Stomach (tissue), 19 donors: ENCODE measurements at places on chromosomes 12 and 14.
A peak's percentile ranks its signal among the peaks of the same experiment; 100 is the strongest.

GRCh38 chr12:31228811-31229792 lies 96.8 kb downstream of the SINHCAF start:
- peak; percentile 89 for DNase-seq

GRCh38 chr14:21019366-21019765 lies 5.5 kb downstream of the NDRG2 start:
- DNase-seq, result no peak

- no peak for DNase-seq
Observed at GRCh38 chr14:42869681-42870080, 1263.0 kb downstream of the LRFN5 start.

DNA sequence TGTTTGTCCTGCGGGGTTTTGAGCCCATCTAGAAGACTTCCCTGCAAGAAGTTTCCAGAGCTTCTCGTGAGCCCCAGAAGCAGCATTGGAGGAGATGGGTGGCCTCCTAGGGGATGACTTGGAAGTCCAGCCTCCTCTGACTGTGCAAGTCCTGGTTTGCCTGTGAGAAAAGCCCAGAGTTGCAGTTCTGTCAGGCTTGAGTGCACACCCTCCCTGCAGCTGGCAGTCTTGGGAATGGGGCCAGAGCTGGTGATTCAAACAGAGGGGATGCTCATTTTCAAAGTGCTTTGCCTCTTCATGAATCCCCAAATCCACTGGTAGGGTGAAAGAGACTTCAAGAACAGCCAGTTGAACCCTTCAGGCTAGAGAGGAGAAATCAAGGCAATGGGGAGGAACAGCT lies 3.9 kb upstream of the PPP1R1A start:
- no peak for DNase-seq

DNA sequence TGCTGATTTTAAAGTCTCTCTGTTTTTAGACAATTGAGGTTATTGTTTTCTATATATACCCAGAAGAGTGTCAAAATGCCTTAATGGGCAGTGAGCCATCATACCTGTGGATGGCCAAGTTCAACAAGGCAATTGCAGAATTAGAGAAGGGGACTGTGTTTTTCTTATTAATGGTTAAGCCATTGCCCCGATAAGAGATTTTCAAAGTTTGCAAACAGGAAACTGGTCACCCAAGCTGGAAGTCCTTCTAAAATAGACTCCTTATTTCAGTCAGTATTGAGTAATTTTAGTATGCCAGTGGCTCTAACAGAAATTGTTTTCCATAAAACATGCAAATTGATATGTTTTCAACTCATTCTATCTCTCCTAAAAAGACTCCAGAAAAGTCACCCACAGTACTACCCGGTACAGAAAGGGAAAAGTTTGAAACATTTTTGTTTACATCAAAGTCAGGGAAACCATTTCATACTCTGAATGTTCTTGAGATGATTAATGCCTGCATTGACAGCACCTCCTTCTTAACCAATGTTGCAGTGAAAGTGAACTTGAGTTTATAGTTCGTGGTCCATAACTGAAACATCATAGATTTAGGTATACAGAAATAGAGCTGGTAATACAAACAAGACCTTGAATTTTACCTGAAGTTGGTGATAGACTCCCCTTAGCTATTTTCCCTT lies 191.1 kb downstream of the TMX1 start:
- no peak for DNase-seq

- DNase-seq, result no peak
Observed at GRCh38 chr12:21337453-21337852, 2.7 kb upstream of the SLCO1A2 start.

- DNase-seq, result no peak
Observed at GRCh38 chr12:52682938-52683574, 2.8 kb upstream of the KRT1 start.

GRCh38 chr12:49279706-49280159 lies 14.9 kb downstream of the TUBA1C start:
- DNase-seq, result peak; percentile 48

DNA sequence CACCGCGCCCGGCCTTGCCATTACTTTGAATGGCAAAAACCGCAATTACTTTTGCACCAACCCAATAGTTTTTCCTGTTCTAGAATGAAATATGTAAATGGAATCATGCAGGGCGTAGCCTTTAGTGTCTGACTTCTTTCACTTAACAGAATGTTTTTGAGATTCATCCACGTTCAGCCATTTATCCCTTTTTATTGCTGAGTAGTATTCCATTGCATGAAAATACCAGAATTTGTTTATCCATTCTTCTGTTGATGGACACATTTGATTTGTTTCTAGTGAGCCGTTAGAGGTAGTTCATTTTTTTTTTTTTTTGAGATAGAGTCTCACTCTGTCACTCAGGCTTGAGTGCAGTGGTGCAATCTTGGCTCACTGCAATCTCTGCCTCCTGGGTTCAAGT lies 90.6 kb downstream of the SLC25A47 start:
- DNase-seq, result no peak

DNA sequence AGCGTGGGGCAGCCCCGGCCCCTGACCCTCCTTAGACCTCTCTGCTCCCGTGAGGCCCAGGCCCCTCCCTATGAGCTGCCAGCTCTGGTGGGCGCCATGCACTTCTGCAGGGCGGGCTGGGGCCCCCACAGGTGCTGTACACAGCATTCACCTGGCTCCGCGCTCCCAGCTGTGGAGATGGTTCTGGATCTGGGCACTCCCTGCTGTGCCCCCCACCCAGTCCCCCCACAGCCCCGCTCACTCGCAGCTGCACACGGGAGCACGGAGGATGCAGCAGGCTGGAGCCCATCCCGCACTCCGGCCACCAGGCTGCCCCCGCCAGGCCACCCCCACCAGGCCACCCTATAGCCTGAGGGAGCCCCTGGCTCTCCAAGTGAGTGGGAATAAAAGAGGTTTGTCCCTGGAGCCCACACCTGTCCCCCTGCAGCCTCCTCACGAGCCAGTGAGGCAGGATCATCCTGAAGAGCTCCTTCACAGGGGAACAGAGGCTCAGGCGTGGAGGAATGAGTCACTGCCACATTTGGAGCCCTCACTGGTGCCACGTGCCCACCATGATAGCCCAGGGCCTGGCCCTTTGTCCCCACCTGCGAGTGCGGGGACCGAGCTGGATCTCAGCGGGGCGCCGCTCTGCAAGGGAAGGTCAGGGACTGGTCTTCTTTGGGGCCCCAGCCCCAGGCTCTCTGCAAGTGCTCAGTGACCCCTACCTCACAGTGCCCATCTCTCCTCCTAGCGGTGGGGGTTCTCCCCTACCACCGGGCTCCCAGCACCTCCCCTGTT lies 1.9 kb downstream of the ADSS1 start:
- no peak for DNase-seq

- DNase-seq, result peak; percentile 15
Observed at GRCh38 chr12:111444314-111444924, 38.7 kb downstream of the SH2B3 start.

- no peak for DNase-seq
Observed at GRCh38 chr12:47818467-47819137, 1.1 kb downstream of the HDAC7 start.

DNA sequence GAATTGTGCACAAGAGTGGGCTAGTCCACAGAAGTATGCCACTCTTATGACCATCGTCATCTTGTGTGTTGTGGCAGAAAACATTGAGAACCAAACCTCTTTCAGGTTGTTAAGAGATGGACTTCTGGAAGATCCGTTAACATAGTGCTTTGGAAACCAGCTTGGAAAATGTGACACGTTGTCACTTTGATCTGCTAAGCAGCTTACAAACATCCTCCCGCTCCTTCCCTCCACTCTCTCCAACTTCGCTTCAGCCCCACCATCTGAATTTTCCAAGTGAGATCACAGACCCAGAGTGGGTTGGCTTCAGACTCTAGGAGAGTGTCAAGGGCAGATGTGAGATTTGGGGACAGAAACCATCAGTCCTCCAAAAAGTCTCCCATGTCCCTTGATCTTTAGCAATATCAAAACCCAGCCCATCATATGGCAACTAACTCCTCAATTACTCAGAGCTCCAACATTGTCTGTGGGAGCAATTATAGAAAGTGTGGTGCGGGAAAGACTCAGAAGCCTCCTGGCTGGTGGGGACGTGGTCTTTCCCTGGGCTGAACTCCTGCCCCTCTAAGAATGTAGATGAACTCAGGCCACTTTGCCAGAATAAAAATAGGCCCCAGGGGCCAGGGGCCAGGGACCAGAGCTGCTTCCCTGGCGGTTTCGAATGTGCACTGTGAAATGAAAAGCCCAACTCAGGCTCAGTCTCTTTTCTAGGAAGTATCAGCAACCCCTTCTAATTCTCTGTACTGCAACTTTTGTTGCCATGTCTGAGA lies 129.5 kb downstream of the SLC38A6 start:
- DNase-seq, result peak; percentile 36

- DNase-seq, result no peak
Observed at GRCh38 chr14:90253826-90254225, 2.5 kb upstream of the PSMC1 start.

DNA sequence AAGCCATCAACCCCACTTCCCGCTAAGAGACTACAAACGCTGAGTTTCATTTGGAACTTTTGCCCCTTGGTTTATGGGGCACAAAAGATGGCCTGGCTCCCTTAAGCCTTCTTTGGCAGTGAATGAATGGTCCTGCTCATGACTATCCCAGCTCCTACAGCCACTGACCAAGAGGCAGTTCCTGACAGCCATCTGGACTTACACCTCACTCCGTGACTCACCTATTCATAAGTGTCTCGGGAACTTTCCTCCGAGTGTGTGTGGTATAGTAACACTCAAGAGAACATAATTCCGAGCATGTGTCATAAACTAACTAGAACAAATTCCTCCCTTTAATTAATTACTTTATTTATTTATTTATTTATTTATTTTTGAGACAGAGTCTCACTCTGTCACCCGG lies 51.9 kb upstream of the NUDT4 start:
- no peak for DNase-seq

GRCh38 chr12:108819920-108820706 lies 37.3 kb downstream of the SSH1 start:
- no peak for DNase-seq

- no peak for DNase-seq
Observed at GRCh38 chr14:74940956-74941565, 14.3 kb downstream of the PGF start.

DNA sequence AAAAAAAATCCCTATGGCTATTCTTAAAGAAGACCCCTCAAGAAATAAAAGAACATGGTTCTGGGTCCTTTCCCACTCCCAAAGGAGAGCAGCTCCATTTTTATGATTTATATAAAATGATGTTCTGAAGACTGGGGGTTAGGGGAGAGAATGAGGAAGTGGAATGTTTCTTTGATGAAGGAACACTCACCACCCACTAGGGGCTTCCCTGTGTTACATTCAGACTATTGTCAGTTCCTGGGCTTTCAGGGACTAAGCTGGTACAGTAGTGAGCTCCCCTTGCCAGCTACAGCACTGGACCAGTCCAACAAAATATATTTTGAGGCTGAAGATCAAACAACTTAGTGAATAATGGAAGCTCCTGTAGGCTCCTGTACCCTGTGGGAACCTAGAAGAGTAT lies 98.9 kb downstream of the HMGA2 start:
- no peak for DNase-seq

DNA sequence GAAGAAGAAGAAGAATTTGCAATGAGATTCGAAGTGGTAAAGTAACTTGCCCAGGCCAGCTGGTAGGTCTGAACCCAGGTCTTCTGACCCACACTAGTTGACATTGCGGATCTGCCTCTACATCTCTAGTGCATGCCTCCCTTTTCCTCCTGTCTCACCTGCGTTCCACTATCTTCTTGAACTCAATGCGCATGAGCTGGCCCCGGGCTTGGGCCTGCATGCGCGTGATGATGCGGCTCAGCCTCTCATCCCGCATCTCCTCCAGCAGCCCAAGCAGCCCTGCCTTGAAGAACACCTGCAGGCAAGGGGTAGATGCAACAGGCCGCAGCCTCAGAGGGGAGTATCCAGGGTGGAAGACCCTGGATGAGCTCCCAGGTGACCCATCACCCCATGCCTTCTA lies 11.9 kb downstream of the MYH6 start:
- no peak for DNase-seq

DNA sequence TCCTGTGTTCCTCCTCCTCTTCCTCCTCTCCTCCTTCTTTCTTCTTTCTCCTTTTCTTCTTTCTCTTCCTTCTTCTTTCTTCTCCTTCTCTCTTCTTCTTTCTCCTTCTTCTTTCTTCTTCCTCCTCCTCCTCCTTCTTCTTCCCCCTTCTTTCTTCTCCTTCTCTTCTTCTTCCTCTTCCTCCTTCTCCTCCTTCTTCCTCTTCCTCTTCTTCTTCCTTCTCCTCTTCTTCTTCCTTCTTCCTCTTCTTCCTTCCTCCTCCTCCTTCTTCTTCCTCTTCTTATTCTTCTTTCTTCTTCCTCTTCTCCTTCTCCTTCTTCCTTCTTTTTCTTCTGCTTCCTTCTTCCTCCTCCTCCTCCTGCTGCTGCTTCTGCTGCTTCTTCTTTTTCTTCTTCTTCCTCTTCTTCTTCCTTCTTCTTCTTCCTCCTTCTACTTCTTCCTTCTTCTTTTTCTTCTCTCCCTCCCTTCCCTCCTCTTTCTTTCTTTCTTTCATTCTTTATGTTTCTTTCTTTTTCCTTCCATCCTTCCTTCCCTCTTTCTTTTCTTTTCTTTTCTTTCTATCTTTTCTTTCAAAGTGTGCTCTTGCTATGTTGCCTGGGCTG lies 19.0 kb downstream of the C12orf71 start:
- DNase-seq, result no peak
